ENCODE measurements at places on chromosomes 12 and 14.

DNA sequence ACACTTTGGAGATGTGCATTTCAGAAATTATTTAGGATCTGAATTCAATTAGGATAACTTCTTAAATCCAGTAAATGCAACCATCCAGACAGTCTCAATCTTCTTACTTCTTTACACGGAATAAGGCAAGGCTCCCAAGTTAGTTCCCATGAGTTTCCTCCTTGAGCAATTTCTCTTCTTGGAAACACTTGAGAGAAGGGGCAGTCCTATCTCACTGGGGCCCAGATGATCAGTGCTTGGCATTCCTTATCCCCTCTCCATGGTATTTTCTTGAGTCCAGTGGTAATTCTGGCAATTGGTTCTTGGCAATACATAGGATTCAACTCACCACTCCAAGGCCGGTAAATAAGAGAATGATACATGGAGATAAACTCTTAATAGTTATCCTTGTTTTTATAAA, 87.1 kb upstream of the PTHLH start:
- DNase-seq: no peak

GRCh38 chr12:73053893-73054292, 781.7 kb downstream of the TRHDE start:
- DNase-seq: no peak

DNA sequence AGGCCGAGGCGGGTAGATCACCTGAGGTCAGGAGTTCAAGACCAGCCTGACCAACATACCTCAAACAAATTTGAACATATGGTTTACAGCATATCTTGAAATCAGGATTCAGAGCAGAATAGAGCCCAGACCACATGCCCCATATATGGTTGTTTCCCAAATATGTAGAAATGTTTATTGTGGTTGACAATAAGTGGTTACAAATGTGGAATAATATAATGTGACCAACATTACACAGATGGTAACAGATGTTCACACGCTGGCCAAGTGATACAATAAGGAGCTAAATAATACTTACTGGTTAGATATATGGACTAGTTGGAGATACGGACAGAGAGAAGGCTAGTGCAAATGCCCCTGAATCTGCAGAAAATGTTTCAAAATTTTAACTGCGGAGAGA, 85.3 kb downstream of the MAPKAPK5 start:
- DNase-seq: no peak

GRCh38 chr14:98167275-98167674, 1104.7 kb downstream of the BCL11B start:
- DNase-seq: no peak

GRCh38 chr12:122999196-122999946, 18.9 kb downstream of the ARL6IP4 start:
- DNase-seq: no peak

DNA sequence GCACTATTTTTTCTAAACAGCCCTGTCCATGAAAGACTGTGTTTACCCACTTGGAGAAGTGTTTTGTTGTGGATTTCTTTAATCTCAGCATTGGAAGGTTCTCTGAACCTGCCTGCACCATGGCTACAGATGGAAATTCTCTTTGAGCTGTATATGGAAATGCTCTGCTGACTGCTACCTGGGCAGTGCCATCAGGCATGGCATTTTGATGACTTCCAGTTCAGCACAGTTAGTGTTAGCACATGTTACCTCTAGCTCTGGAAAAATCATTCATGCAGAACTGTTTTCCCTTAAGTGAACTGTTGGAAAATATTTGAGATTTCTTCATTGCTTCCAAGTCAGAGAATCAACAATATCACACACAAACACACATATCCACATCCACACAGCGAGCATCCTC, 52.6 kb upstream of the RIC8B start:
- no peak for DNase-seq

- DNase-seq: no peak
These were observed 141.2 kb upstream of the PARP11 start for GRCh38 chr12:4014444-4014843.

GRCh38 chr12:3551976-3552725, 61.1 kb downstream of the PRMT8 start:
- DNase-seq: no peak

- DNase-seq: no peak
These were observed 344.5 kb downstream of the TMTC2 start for GRCh38 chr12:83031196-83031595.

- DNase-seq: no peak
These were observed 438.4 kb upstream of the OR4E1 start for GRCh38 chr14:22112004-22112403.

DNA sequence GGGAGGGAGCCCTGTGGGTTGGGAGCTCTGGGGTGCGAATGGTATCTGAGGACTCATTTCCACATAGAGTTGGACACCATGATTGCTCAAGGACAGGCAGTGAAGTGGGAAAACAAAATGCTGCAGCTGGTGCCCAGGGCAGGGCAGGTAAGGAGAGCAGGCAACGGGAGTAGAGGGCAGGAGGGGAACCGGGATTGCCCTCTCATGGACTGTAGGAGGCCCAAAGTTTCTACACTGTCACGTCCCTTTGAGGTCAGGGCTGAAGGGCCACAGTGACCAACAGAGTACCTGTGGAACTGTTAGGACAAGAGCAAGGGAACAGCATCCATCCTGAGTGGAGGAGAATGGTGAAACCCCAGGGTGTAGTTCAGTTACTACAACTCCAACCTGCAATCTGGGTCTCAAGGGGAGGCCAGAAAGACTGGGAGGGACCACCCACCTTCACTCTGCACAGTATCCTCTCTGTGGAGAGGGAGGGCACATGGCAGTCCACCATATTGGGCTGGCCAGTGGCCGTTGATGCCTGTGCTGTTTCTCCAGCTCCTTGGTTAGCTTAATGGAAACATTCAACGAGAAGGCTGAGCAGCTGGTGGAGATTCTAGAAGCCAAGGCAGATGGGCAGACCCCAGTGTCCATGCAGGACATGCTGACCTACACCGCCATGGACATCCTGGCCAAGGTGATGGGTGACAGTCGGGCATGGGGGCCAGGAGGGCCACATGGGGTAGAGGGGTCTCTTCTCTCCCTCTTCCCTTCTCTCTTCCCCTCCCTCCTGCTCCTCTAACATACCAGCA, 22.2 kb downstream of the CYP46A1 start:
- DNase-seq: no peak

DNA sequence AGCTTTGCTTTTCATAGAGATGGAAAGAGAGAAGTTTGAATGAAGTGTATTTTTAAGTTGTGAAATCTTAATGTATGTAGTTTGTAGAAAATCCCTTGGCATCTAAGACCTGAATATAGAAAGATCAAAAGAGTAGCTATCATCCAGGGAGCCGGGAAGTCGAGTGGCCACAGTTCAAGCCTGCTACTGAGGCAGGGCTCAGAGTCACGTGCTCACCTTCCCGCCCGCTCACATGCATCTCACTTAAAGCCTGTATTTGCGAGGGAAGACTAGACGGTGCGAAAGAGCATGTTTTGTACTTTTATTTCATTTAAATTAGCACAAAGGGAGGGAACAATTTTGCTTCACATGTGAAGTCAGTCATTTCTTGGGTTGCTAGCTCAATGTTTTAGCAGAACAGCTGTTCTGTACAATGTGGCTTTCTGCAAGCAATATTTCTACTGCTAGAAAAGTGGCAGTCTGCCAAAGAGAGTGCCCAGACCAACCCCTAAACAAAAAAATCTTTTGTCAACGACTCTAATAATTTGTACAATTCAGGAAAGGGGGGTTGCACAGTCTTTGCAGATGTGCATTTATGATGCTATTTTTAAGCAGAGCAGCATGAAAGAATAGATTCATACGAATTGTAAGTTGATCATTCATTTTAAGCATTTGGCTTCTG, 290.7 kb downstream of the NPAS3 start:
- no peak for DNase-seq

- no peak for DNase-seq
These were observed 34.0 kb downstream of the JDP2 start for GRCh38 chr14:75461755-75462349.

DNA sequence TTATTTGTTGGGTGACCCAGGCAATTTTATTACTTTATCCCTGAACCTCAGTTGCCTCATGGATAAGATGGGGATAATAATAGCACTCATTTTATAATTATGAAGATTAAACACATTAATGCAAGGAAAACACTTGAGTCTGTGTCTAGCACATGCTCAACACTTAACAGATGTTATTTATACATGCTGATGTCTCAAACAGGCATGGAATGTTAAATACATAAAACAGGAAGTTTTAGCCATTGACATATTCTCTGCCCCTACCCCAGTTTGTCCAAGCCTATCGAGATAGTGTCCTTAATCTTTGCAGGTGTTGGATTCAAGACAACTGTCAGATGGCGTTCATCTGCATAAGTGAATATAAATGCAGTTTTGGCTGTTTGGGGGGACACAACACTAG, 109.8 kb downstream of the SCAF11 start:
- DNase-seq: no peak

DNA sequence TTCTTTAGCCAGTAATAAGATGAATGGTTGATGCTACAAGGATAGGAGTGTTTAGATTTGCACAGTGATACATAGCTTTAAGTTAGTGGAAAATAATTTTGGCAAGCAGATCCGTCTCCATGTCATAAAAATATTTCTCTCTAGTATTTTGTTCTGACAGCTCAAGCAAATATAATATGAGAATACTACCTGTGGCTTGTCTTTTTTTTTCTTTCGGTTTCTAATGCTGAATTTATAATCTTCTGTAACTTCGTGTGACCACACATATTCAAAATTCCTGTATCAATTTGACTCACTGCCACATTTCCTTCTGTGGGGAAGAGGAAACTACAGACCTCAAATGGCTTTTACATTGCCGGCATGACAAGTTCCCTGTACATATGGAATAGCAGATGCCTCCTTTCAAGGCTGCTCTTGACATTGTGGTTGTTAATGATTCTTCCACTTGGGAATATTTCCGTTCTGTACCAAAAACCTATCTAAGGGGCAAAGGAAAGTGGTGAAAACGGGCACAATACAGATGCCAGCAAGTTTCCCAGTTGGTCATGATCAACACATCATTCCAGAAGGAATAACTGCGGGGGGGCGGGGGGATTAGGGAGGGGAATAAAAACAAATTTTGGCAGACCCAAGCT, 103.6 kb upstream of the CCDC91 start:
- DNase-seq: no peak

DNA sequence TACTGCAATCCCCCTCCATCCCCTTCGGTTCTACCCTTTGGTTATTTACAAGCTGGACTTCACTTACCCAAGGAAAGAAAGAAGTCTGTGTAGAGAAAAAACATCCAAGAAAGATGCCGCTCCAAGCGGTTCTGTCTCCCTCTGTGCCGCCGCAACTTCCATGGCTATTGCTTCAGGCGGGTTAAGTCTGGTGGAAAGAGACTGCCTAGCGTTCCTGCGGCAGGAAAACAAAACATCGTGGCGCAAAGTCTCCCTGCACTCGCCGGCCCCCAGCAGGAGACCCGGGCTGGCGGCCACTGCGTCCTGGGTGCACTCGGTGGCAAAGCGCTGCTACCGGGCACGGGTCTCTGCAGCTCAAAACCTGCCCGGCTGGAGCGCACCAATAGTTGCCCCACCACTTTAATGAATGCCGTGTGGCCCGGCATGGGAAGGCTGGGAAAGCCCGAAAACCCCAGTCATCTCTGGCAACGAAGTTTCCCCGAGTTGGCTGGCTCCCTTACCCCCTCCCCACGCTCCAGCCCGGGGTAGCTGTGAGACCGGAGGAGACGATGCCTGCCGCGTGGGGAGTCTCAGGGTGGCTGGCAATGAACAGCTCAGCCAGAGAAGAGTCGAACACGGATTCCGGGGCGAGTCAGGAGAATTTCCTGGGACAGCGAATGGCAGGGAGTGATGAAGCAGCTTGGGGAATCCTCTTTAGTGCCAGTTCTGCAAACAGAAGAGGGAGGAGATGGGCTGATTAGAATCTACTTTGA, 3.5 kb upstream of the KCNK10 start:
- DNase-seq: peak; percentile 11

DNA sequence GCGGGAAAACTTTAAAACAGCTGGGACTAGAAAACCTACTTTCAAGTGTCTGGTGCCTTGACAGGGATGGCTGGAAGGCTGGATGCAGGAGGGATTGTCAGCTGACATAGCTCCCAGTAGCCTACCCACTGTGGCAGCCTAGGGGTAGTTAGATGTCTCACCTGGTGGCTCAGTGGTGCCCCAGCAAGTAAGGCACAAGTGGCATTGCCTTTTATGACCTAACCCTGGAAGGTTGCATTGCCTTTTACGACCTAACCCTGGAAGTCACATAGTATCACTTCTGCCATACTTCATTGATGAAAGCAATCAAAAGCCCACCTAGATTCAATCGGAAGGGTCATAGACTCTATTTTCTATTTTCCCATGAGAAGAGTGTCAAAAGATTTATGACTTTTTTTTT, 724.7 kb upstream of the TBX3 start:
- no peak for DNase-seq

DNA sequence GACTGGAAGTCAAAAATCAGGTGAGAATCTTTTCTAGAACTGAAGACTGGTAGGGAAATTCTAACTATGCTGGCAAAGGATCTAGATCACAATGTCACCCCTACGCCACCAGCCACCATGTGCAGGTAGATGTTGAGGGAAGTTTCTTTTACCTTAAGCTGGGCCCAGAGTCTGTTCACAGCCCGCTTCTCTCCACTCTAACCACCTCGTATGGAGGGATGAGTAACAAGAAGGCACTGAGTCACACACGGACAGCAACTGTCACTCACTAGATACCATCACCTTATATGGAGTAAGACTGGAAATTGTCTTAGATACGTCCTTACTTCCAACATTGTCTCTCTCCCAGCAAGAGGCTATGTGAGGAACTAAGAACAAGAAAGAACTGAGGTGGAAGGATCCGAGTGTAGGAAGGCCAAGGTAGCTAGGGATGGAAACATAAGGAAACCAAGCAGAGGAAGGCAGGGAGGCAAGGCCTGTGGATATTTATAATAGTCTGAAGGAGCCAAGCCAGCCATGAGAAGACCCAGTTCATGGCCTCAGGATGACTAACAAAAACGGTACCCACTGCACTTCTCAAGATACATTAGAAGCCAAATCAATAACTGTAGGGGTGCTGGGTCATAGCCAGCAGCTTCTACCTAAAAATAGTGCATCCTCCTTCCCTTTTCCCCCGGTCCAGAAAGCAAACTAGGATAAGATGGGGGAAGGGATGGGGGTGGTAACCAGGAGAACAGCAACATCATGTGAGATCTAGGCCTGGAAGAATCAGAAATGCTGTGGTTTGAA, 15.5 kb downstream of the REM2 start:
- DNase-seq: peak; percentile 80

- DNase-seq: no peak
These were observed 1.3 kb upstream of the NR2C1 start for GRCh38 chr12:95074766-95075165.

GRCh38 chr14:63770187-63770807, 42.4 kb upstream of the SGPP1 start:
- peak; percentile 76 for DNase-seq

GRCh38 chr12:57983146-57983857, 41.9 kb downstream of the ATP23 start:
- DNase-seq: peak; percentile 46

GRCh38 chr14:54256156-54256555, 140.7 kb upstream of the CDKN3 start:
- DNase-seq: no peak

- no peak for DNase-seq
These were observed 75.2 kb downstream of the PITPNM2 start for GRCh38 chr12:123075646-123076171.

Data from GM03348 (cell line).